Testis (tissue), 5 donors: ENCODE measurements at places on chromosomes 3 and 15. TPM values are rescaled to one million over a fixed set of nuclear protein-coding genes. Genes with fewer than 3 reads are reported as not detected.

Gene SAMMSON
- total RNA-seq = 3.5 TPM

Gene PEX5L
- total RNA-seq = 6.6 TPM

Gene CCR3
- not detected for total RNA-seq

Gene HRG
- total RNA-seq = not detected

Gene C3orf85
- total RNA-seq = not detected

Gene TICRR
- total RNA-seq = 8.4 TPM

DNA sequence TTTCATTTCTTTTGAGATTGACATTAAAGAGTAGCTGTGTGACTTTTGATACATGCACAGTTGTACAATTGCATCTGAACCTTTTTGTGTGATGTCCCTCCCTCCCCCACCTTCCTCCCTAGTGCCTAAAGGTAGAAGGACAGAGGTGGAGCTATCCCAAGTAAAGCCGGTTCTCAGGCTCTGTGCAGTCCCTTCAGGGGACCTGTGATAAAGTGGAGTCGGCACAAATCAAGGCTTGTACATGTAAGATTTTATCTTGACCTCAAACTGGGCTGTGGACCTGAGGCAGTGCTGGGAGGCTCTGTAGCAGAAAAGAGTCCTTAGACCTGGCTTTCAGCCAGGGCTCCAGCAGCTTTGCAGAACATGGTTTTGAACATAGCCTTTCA lies 55.5 kb upstream of the CMTM7 start:
- no peaks in the 10 kb centered on the region for H3K27me3 ChIP-seq
- no peaks in the 10 kb centered on the region for H3K36me3 ChIP-seq
- H3K4me1 ChIP-seq = no peaks in the 10 kb centered on the region

GRCh38 chr3:50936389-50936788 lies 261.7 kb downstream of the DOCK3 start:
- DNase-seq = no peak
- H3K4me1 ChIP-seq = no peaks in the 10 kb centered on the region
- H3K27ac ChIP-seq = no peak overlapping the region
- H3K27me3 ChIP-seq = no peaks in the 10 kb centered on the region

DNA sequence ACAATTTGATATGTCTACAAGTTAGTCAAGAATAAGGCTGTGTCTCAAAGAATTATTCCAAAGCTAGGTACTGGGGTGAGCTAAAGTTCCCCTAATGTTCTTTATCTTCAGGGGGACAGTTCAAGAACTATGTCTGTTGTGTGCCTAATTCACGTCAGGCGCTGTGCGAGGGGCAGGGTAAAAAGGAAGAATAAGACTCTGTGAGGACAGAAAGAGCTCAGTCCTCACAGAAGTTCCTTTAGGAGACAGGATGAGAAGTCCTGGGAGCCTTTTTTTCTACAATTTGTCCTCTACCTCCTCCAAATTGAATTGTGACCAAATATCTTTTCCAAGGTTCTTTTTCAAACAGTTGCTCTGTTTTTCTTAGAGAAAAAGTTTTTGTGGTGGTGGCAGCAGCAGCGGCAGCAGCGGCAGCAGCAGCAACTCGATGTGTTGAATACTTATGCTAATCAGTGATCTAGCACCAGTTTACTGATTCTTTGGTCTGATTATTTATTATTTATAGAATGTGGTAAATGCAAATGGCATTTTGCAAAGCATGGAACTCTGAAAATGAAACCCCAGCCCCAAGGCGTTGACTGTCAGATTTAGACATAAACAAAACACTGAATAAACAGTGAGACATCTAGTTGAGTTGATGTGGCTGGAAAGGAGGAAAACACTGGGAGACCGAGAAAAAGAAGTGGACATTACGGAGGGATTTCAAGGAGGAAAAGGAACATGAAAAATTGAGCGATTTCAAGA lies 88.6 kb downstream of the GTPBP8 start:
- H3K27ac ChIP-seq = peak overlapping the region; percentile 15
- no peaks in the 10 kb centered on the region for H3K36me3 ChIP-seq
- no peaks in the 10 kb centered on the region for H3K27me3 ChIP-seq
- DNase-seq = no peak

GRCh38 chr3:96319166-96319565 lies 495.2 kb upstream of the EPHA6 start:
- no peak overlapping the region for H3K27ac ChIP-seq
- H3K27me3 ChIP-seq = no peaks in the 10 kb centered on the region
- H3K36me3 ChIP-seq = no peaks in the 10 kb centered on the region
- no peaks in the 10 kb centered on the region for H3K4me1 ChIP-seq
- DNase-seq = no peak

DNA sequence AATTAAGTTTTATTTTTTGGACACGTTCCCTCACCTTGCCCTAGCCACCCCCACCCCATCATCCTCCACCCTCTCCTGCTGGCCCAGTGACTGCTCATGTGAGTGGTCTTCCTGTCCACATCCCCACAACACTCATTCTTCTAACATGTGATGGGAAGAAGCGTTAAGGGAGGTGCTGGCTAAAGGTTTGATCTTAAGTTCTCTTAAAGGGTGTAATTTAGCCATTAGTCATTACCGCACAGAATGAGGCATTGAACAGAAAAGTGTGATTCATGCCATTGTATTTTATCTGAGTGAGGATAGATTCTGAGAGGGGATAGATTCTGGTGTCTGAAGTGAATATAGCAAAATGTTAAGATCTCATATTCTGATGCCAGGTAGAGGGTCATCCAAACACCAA lies 272.9 kb upstream of the TPM1 start:
- no peaks in the 10 kb centered on the region for H3K36me3 ChIP-seq
- no peak overlapping the region for H3K4me3 ChIP-seq
- H3K4me1 ChIP-seq = no peaks in the 10 kb centered on the region

GRCh38 chr15:48084759-48085590 lies 35.8 kb upstream of the SLC24A5 start:
- H3K27ac ChIP-seq = no peak overlapping the region
- peak; percentile 20 for DNase-seq
- H3K36me3 ChIP-seq = no peaks in the 10 kb centered on the region
- no peaks in the 10 kb centered on the region for H3K4me1 ChIP-seq

- DNase-seq = no peak
- no peak overlapping the region for H3K4me3 ChIP-seq
- H3K27me3 ChIP-seq = no peaks in the 10 kb centered on the region
- H3K4me1 ChIP-seq = peaks cover 8% of the 10 kb centered on the region
- no peak overlapping the region for H3K27ac ChIP-seq
Measured at GRCh38 chr3:137065381-137065780, 107.6 kb downstream of the IL20RB start.

GRCh38 chr3:71109241-71109976 lies 474.1 kb downstream of the FOXP1 start:
- peaks cover 9% of the 10 kb centered on the region for H3K4me1 ChIP-seq
- H3K27me3 ChIP-seq = no peaks in the 10 kb centered on the region
- no peak overlapping the region for H3K4me3 ChIP-seq
- no peak for DNase-seq

- H3K27me3 ChIP-seq = no peaks in the 10 kb centered on the region
- no peaks in the 10 kb centered on the region for H3K4me1 ChIP-seq
- no peaks in the 10 kb centered on the region for H3K36me3 ChIP-seq
Measured at GRCh38 chr15:79261836-79262235, 20.7 kb upstream of the ANKRD34C start.

DNA sequence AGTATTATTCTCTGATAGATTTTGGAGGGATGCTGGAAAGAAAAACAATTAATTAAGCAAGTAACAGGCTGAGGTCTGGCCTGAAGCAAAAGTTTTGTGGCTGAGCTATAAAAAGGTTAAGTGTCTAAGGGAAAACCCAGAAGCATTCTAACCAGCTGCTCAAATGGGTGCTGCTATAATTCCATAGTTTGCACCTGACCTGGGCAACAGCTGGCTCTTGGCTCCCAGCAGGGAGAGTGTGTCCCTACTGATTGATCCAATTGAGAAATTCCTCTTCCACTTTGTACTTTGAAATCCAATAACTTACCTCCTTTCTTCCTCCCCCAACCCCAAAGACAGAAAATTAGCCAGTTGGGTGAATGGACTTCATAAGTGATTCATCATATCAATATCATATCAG lies 27.7 kb upstream of the SMAD3 start:
- DNase-seq = no peak
- no peaks in the 10 kb centered on the region for H3K36me3 ChIP-seq
- peaks cover 5% of the 10 kb centered on the region for H3K4me1 ChIP-seq
- no peak overlapping the region for H3K27ac ChIP-seq

- H3K27ac ChIP-seq = no peak overlapping the region
- no peaks in the 10 kb centered on the region for H3K36me3 ChIP-seq
- DNase-seq = no peak
- H3K4me1 ChIP-seq = no peaks in the 10 kb centered on the region
Measured at GRCh38 chr3:159045279-159045885, 243.5 kb downstream of the MFSD1 start.

DNA sequence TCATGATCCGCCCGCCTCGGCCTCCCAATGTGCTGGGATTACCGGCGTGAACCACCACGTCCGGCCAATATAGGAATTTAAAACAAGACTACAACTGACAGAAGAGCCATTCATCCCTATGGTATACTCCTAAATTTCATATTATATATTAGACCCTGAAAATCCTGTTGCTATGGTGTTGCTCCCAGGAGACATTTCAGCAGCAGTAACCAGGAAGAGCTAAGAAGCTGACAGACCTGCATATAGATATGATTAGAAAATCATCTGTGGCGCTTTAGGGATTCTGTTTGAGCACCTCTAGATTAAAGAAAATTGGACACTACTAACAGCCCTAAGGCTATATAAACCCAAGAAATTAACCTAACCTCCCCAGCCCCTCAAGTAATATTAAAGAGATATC lies 38.8 kb downstream of the TBL1XR1 start:
- no peak for DNase-seq

DNA sequence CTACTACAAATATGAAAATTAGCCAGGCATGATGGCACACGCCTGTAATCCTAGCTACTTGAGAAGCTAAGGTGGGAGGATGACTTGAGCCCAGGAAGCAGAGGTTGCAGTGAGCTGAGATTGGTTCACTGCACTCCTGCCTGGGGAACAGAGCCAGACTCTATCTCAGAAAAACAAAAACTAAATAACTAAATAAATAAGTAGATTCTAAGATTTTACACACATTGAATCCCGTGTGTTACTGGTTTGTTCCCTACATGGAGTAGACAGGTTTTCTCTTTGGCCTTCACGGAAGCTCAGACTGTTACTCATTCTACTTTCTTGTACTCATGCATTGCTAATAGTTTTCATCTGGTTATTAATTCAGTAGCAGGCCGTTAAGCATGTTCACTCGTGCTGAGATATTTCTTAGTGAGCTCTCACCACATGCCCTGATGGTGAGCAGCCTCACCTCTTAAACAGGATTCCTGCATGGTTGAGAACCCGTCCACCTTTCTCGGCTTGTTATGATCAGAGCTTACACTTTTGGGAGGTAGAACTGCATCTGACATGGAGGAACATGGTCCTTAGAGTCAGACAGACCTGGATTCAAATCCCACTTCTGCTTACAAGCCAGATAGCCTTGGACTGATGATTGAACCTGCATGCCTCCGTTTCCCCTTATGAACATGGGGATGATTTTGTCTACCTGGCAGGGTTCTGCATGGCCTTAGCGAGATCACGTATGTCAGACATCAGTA lies 49.1 kb downstream of the CMTM7 start:
- no peak for DNase-seq
- no peaks in the 10 kb centered on the region for H3K4me1 ChIP-seq
- no peak overlapping the region for H3K4me3 ChIP-seq
- H3K27me3 ChIP-seq = no peaks in the 10 kb centered on the region
- no peak overlapping the region for H3K27ac ChIP-seq

GRCh38 chr3:158950178-158950901 lies 148.5 kb downstream of the MFSD1 start:
- no peaks in the 10 kb centered on the region for H3K36me3 ChIP-seq
- H3K27ac ChIP-seq = no peak overlapping the region
- H3K4me3 ChIP-seq = no peak overlapping the region
- H3K4me1 ChIP-seq = no peaks in the 10 kb centered on the region
- no peaks in the 10 kb centered on the region for H3K27me3 ChIP-seq

GRCh38 chr15:88098361-88098760 lies 158.2 kb downstream of the NTRK3 start:
- H3K4me3 ChIP-seq = no peak overlapping the region
- no peaks in the 10 kb centered on the region for H3K36me3 ChIP-seq
- no peak overlapping the region for H3K27ac ChIP-seq
- no peaks in the 10 kb centered on the region for H3K4me1 ChIP-seq
- no peaks in the 10 kb centered on the region for H3K27me3 ChIP-seq
- no peak for DNase-seq

DNA sequence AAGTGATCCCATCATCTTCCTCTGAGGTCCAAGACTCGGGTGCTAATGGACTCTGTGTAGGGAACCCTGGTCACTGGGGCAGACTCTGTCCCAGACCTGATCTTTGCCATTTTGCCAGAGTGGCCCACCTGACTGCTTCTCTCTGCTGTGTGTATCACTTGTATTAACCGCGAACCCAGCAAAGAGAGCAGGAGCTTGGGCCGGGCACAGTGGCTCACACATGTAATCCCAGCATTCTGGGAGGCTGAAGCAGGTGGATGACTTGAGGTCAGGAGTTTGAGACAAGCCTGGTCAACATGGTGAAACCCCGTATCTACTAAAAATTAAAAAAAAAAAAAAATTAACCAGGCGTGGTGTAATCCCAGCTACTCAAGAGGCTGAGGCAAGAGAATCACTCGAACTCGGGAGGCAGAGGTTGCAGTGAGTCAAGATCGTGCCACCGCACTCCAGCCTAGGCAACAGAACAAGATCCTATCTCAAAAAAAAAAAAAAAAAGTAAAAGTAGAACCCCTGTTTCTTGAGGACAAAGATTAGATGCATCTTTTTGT lies 32.9 kb upstream of the CYP11A1 start:
- no peak overlapping the region for H3K4me3 ChIP-seq
- no peak overlapping the region for H3K27ac ChIP-seq
- H3K4me1 ChIP-seq = peaks cover 23% of the 10 kb centered on the region
- no peaks in the 10 kb centered on the region for H3K27me3 ChIP-seq
- no peak for DNase-seq

DNA sequence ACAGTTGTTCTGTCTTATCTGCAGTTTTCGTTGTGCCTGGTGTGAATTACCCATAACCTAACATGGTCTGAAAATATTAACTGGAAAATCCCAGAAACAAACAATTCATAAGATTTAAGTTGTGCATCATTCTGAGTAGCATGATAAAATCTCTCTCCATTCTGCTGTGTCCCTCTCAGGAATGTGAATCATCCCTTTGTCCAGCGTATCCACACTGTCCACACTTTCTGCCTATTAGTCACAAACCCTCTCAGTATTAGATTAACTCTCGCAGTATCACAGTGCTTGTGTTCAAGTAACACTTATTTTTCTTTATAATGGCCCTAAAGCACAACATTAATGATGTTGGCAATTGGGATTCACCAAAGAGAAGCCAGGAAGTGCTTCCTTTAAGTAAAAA lies 203.2 kb downstream of the CGGBP1 start:
- H3K36me3 ChIP-seq = no peaks in the 10 kb centered on the region
- no peaks in the 10 kb centered on the region for H3K27me3 ChIP-seq
- H3K27ac ChIP-seq = no peak overlapping the region
- no peaks in the 10 kb centered on the region for H3K4me1 ChIP-seq
- no peak overlapping the region for H3K4me3 ChIP-seq

DNA sequence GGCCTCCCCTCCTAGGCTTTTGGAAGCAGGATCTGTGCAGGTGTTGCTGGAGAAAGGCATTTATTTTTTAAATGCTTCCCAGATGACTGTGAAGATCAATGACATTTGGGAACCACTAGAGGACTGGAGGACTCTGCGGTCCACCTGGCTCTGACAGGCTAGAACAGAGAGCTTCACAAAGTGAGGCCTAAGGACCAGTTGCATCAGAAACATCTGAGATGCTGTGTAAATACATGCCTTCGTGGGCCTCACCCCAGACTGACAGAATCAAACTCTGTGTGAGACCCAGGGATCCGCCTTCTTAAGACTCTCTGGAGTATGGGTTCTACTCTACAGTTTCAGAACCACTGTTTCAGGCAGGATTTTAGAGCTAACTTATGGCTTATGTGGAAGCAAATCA lies 105.0 kb upstream of the ICE2 start:
- peaks cover 51% of the 10 kb centered on the region for H3K4me1 ChIP-seq
- no peak for DNase-seq
- no peaks in the 10 kb centered on the region for H3K27me3 ChIP-seq
- H3K4me3 ChIP-seq = no peak overlapping the region
